Fibroblast of villous mesenchyme (primary cell): ENCODE measurements at places on chromosomes 12 and 14. TPM values are rescaled to one million over a fixed set of nuclear protein-coding genes. Genes with fewer than 3 reads are reported as not detected.
A peak's percentile ranks its signal among the peaks of the same experiment; 100 is the strongest.

- no peak for DNase-seq
These were observed 160.2 kb downstream of the RIMBP2 start for GRCh38 chr12:130555628-130556485.

DNA sequence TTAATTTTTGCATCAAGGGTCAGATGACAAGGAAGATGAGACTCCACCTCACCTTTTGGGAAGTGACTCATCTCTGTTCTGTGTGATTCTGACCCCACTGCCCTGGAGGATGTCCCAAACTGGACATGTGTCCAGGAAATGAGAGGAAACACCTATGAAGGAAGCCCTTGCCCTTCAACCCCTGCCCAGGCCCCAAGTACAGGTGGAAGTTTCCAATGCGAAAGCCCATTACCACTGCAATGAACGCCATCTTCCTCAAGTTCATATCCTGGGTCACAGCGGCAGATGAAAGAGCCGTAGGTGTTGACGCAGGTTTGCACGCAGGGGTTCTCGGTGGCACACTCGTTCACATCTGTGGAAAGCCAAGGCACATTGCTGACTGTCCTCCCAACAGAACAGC lies 19.6 kb upstream of the TC2N start:
- DNase-seq = no peak

DNA sequence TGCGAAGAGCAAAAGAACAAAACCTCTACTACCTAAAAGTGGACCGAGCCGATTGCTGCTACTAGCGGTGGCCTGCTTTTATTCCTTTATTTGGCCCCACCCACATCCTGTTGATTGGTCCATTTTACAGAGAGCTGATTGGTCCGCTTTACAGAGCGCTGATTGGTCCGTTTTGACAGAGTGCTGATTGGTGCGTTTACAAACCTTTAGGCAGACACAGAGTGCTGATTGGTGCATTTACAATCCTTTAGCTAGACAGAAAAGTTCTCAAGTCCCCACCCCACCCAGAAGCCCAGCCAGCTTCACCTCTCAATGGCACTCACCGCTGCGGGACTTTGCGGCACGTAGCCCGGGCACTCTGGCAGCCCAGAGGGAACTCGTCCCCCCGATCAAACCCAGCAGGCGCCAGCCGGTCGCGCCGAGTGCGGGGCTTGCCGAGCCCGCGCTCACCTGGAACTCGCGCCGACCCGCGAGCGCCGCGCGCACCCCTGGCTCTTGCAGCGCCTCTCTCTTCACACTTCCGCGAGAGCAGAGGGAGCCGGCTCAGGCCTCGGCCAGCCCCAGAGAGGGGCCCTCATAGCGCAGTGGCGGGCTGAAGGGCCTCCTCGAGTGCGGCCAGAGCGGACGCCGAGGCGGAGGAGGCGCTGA lies 8.7 kb upstream of the FGD4 start:
- peak; percentile 20 for DNase-seq

Gene LMBR1L
- total RNA-seq = 47.9 and 71.2 TPM in 2 replicates

Gene PPP1R1A
- total RNA-seq = not detected in 2 replicates

GRCh38 chr12:113271466-113271852 lies 50.2 kb downstream of the TPCN1 start:
- no peak for DNase-seq

DNA sequence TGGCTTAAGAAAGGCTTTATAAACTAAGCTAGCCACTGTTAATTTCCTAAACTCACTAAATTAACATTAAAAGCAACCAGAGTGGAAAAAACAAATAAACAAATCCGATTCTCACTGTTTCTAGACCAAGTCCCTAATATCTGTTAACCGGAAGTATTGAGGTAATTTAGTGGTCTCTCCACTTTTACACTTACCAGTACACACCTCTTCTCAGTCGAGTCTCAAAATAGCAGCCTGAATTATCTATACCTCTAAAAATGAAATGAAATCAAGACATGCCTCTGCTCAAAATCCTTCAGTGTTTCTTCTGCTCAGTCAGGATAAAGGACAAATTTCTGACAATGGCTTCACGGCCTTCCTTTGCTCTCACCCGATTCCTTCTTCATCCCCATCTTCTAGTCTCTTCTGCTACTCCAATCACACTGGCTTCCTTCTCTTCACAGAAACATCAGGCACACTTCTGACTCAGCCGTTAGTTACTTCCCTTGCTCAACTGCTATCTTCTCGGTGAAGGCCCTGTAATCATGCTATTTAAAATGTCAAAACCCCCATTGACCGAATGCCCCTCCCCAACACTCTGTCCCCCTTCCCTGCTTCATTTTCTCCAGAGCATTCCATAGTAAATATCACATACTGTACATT lies 161.3 kb downstream of the KITLG start:
- DNase-seq = peak; percentile 42

Gene LHX5
- total RNA-seq = not detected in 2 replicates

- DNase-seq = no peak
These were observed 21.4 kb upstream of the TMEM106C start for GRCh38 chr12:47941871-47942613.

Gene AICDA
- total RNA-seq = not detected in 2 replicates

GRCh38 chr14:32524609-32525375 lies 195.7 kb downstream of the AKAP6 start:
- DNase-seq = peak; percentile 32

Gene SMIM41
- total RNA-seq = 0.32 and 0.43 TPM in 2 replicates

DNA sequence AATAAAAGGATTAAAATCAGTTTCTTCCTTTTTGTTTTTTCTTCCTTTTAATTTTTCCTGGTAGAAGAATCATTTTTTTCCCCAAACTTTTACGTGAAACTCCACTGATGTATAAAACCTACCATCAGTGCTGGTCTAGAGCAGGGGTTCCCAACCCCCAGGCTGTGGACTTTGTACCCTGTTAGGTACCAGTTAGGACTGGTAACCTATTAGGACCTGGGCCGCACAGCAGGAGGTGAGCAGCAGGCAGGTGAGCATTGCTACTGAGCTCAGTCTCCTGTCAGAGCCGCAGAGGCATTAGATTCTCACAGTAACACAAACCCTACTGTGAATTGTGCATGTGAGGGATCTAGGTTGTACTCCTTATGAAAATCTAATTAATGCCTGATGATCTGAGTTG lies 10.1 kb downstream of the SMCO2 start:
- DNase-seq = no peak

GRCh38 chr14:104844306-104845032 lies 20.6 kb upstream of the CEP170B start:
- no peak for DNase-seq

Gene ALDH6A1
- 10.6 and 16.0 TPM in 2 replicates for total RNA-seq

DNA sequence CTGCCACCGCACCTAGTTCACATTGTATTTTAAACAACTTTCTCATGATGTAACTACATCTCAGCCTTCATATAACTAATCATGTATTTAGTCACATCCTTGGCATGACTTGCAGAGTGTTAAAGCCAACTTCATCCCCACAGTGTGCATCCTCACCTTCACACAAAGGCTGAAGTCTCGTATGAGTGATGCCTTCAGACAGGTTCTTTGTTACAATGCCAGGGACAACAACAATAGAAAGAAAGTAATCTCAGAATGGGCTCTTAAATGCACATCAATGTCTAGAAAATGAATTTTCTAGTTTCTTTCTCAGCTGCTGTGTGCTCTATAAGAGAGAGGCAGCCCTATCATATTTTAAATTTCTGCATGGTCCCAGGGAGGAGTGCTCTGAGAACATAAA lies 221.3 kb downstream of the DIO2 start:
- DNase-seq = no peak

DNA sequence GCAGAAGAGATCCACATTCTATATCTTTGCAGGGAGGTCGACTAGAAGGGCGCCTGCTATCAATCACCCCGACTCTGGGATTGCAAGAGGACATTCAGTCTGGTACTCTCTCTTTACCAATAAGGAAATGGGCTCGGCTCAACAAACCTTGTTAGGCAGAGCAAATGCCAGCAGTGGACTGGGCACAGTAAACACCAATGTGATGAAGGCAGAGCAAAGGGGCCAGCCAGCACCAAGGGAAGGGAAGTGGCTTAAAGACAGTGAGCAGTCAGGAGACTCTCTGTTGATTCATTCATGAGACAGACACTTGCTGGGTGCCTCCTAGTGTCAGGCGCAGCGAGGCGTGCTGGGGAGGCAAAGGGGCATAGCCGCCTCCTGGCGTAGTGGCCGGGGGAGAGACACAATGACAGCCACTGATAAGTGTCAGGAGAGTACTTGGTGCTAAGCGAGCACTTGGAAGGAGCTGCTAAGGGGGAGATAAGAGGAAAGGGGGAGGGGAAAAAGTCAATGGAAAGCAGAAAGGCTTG lies 34.1 kb downstream of the TMCC3 start:
- peak; percentile 25 for DNase-seq

Gene STYK1
- total RNA-seq = under 0.01 and 0.86 TPM in 2 replicates

- peak; percentile 32 for DNase-seq
These were observed 20.6 kb downstream of the RDH12 start for GRCh38 chr14:67722293-67722692.

Gene SERPINA1
- total RNA-seq = not detected in 2 replicates

Gene GALNT8
- under 0.01 TPM in 2 replicates for total RNA-seq

DNA sequence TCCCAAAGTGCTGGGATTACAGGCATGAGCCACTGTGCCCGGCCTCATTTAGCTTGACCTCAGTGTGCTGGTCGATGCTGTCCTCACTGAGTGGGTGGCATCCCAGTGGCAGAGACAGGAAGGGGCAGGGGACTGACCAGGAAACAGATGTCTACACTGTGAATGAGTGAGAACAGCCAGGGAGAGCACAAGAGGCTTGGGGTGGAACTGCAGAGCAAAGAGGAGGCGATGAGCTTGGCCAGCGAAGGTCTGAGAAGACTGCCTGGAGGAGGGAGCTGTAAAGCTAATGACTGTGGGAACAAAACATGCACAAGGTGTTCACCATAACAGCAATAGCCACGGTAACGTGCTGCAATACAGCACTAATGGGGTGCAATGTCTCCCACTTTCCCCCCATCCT lies 57.2 kb upstream of the BEGAIN start:
- no peak for DNase-seq

- no peak for DNase-seq
These were observed 604 bp downstream of the HCFC2 start for GRCh38 chr12:104064842-104065427.

Gene RITA1
- 22.5 and 27.6 TPM in 2 replicates for total RNA-seq

DNA sequence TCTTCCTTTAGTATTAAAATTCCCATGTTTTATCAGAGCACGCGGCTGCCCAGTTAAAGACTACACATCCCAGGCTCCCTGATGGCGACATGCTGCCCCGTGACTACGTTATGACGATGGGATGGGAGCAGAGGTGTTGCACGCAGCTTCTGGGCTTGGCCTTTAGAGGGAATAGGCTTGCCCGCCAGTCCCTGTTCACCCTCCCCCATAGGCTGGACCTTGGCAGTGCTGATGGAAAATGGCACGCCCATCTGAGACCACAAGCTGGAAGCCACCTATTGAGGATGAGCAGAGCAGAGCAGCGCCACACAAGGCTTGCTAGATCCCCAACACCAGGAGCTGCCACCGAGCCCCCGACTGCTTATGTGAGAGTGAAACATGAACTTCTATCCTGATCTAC lies 24.7 kb downstream of the TTC7B start:
- DNase-seq = no peak

DNA sequence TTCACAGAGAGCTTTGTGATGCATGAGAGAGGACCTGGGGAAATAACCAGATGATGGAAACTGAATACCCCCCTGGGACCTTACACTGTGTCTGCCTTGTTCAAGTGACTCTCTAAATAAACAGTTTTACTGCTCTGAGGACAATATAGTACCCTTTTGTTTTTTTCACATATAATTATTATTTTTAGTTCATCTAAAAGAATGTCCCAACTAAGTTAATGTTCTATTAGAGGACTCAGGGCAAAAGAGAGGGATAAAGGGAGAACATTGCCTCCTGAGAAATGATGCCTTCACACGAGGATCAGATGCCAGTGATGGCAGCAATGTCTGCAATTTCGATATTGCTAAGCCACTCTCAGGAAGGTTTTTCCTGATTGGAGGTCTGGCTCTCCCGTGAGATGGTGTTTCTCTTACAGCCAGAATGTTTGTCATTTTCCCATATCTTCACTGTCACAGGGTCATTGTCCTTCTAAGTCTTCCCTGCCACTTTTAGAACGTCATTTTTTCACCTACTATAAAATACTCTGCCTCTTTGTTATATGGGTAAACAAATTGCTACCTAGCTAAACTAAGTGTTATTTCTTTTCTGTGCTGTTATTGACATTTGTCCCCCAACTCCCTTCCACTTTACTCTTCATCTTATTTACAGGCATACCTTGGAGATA lies 201.6 kb downstream of the RAD51B start:
- DNase-seq = no peak

DNA sequence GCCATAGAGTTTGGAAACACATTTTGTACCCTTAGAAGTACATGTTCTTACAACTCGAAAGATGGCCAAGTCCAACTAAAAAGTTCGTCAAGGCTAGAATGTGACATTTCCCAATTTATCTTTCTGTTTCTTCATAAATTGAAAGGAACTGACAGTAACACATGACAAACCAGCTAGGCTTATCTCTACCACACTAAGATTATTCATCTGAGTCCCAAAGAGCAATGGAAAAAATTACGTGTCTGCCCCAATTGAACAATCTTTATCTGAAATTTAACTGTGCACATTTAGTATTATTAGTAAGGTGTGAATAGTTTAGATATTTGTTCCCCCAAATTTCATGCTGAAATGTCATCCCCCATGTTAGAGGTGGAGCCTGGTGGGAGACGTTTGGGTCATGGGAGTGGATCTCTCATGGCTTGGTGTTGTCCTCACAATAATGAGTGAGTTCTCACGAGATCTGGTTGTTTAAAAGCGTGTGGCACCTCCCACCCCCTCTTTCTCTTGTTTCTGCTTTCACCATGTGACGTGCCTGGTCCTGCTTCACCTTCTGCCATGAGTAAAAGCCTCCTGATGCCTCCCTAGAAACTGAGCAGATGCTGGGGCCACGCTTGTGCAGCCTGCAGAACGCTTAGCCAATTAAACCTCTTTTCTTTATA lies 13.3 kb downstream of the CPM start:
- no peak for DNase-seq

DNA sequence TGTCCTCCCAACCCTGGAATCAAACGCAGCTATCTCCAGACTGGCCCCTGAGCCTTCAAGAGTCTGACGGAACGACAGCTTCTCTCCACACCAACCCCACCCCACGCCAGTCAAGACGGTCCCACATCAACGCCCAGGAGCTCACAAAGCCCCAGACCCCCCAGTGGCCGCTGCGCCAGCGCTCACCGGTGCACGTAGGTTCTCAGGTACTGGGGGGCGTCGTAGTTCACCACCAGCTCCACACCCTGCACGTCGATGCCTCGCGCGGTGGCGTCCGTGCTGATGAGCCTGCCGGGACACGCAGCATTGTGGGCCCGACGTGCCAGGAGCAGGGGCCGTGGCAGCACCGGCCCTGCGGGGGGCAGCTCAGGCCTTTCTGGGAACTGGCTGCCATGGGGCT lies 4.2 kb downstream of the DDX51 start:
- no peak for DNase-seq

GRCh38 chr12:59408431-59408830 lies 187.4 kb upstream of the SLC16A7 start:
- DNase-seq = no peak

DNA sequence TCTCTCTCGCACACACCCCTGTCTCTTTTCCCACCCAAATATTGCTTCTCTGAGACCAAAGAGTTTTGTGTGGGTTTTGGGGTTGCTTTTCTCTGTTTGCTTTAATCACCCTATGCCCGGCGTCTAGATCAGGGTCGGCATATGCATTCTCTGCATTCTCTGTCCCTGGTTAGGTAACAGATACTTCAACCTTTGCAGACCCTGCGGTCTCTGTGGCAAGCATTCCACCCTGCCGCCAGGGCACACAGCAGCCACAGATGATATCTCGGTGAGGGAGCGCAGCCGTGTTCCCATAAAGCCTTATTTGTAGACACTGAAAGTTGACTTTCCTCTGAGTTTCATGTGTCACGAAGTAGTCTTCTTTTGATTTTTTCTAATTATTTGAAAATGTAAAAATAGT lies 110.4 kb upstream of the FZD10 start:
- no peak for DNase-seq

Gene MMAB
- total RNA-seq = 34.1 and 43.8 TPM in 2 replicates

- DNase-seq = no peak
These were observed 14.3 kb downstream of the YBX3 start for GRCh38 chr12:10708862-10709261.
